CD4-positive, alpha-beta T cell (primary cell): ENCODE measurements at places on chromosomes 2 and 18.

DNA sequence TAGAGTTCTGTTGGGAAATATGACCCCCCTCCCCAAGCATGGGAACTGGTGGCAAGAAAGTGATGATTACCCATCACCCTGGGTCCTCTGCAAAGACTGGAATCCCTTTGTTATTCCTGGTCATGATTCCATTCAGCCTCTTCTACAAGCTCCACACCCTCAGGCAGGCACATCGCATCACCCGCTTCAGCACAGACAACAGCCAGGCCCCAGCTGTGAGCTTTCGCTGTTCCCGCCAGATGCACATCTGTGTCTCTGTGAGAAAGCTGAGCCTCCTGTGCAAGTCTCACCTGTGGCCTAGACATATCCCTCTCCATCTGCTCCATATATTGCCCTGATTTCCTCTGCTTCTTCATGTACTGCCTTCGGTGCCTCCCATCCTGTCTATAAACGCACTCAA is 368.0 kb upstream of the RAB6C start:
- DNase-seq = no peak

- DNase-seq = no peak
Observed at GRCh38 chr2:206004004-206004693, 81.8 kb downstream of the INO80D start.

DNA sequence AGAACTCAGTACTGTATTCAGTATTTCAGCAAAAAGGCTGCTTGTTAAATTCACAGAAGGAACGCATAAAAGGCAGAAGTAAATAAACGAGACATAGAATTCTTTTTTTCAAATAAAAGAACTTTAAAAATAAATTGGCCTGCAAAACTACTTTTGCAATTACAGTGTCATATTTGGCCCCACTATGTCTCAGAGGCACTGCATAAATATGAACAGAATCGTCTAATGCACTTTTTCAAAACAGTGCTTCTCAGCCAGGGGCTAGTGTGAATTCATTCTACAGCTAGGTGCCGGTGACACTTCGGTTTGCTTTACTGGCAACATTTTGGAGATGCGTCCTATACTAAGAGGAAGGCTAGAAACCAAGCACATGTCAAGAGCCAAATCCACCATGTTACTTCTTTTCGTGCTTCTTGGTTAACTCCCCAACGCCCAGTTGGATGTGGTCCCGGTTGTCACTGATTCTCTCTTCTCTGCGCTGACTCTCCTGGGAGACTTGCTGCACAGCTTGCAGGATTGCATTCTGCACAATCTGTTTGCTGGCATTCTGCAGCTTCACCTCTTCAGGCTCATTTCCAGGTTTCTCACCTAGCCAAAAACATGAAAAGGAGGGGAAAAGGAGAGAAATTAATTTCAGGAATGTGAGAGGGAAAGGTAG is 51.8 kb downstream of the AKAIN1 start:
- no peak for DNase-seq

DNA sequence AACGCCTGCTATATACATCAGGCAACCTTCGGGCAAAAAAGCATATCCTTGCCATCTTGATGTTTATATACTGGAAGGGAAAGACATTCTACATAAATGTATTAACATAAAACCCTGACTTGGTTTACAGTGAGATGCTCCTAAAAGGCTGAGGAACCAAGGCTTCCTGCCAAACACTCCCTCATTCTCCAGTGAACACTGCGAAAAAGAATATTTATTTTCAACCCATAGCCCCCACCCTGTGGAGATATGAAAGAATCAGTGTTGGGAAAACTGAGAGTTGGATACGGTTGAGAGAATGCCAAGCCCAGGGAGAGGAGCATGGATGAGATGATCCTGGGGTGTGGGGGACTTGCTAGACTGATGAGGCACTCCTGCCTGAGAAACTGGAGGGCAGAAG is 94.9 kb downstream of the PIEZO2 start:
- DNase-seq = no peak
